T-helper 2 cell (primary cell): ENCODE measurements at places on chromosomes 13 and 19.

DNA sequence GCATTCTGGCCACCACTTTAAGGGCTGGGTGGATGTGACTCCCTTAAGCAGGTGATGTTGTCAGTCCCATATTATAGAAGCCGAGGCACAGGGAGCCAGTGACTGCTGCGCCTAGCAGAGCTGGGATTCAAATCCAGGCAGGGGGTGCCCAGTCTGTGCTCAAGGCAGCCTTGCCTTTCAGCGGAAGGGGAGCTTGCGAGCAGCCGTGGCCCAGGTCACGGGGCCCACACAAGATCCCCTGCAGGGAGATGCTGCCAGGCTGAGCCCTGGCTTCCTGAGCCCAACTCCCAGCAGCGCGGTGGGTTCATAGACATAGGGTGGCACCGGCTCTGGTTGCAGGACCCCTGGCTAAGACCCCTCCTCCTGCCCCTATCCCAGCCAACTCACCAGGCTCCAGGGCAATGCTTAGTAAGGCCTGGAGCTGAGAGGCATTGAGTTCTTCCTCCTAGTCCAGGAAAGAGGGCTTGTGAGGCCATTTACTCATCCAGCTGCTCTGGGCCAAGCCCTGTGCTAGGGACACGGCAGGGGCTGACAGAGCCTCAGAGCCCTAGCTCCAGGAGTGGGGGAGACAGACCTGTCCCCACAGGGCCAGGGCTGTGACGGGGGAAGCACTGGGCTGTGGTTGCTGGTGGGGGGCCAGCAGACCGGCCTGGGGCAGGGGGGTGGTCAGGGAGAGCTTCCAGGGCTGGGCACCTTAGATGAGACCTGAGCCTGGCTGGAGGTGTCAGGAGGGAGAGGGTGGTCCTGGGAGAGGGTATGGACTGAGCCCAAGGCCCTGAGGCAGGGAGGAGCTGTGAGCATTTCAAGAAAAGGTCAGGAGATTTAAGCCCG is 9.6 kb downstream of the CAPN12 start:
- DNase-seq = no peak

- no peak for DNase-seq
Measured at GRCh38 chr19:33988601-33989000, 183.7 kb upstream of the LSM14A start.

DNA sequence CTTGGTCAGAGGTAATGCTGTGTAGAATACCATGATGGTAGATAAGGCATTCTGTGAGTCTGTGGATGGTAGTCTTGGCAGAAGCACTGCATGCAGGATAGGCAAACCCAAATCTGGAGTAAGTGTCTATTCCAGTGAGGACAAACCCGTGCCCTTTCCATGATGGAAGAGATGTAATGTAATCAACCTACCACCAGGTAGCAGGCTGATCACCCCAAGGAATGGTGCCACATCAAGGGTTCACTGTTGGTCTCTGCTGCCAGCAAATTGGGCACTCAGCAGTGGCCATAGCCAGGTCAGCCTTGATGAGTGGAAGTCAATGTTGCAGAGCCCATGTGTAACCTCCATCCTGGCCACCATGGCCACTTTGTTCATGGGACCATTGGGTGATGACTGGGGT is 155.0 kb downstream of the RAP2A start:
- no peak for DNase-seq

GRCh38 chr13:110266983-110267382 is 40.0 kb downstream of the COL4A1 start:
- DNase-seq = no peak

- no peak for DNase-seq
Measured at GRCh38 chr13:99316657-99317256, 9.6 kb upstream of the GPR183 start.

GRCh38 chr19:16076958-16077611 is 790 bp downstream of the TPM4 start:
- no peak for DNase-seq

DNA sequence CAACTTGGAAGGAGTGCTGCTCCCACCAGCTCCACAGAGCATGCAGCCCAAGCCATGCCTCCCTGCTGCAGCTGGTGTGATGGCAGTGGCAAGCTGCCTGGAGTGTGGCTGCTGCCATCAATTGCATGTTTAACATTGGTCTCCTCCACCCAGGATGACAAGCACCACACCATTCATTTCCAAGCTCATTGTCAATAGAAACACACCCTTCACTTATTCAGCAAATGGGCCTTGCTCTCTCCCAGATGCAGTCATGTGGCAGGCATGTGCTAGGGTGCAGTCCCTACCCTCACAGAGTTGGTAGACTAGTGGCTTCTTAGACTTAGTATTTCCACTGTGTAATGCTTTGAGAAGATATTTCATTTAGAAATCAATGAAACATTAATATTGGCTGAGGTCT is 70.8 kb upstream of the FGF14 start:
- DNase-seq = no peak

- no peak for DNase-seq
Measured at GRCh38 chr13:77637588-77637987, 59.9 kb upstream of the SLAIN1 start.

DNA sequence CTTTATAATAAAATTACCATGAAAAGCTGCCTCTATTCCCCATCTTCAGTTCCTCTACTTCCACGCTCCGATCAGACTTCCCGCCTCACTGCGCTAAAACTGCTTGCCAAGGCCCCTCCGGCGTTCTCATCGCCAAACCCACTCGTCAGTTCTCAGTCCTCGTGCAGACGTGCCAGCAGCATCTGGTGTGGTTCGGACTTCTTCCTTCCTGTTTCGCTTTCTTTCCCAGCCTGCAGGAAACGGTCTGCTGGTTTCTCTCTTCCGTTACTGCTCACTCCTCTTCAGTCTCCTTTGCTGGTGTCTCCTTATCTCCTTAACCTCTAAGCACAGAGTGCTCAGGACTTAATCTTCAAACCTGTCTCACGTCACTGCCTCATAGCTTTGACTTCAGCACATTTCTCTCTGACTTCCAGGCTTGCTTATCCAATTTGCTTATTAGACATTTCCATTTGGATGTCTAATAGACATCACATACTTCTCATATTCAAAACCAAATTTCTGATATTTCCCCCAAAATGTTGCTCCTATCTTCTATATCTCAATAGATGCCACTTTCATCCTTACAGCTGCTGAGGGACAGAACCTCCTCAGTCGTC is 40.3 kb downstream of the RCBTB2 start:
- peak; percentile 99 for DNase-seq

- DNase-seq = no peak
Measured at GRCh38 chr19:41430922-41431321, 3.7 kb upstream of the B3GNT8 start.

GRCh38 chr19:13012690-13013608 is 17.7 kb downstream of the NFIX start:
- DNase-seq = no peak

GRCh38 chr13:83223546-83223945 is 658.7 kb downstream of the SLITRK1 start:
- DNase-seq = no peak

DNA sequence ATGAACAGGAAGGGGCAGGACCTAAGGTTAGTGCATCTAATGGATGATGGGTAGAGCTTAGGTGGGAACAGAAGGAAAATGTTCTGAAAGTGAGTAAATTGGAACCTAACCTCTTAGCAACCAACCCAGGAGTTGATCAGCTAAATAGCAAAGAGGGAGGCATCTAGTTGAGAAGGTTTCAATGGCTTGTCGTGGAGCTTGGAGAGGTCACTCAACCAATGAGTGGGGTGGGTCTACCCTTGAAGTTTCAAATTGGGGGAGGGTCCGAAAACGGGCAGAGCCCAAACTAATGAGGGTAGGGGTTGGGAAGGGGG is 5.7 kb upstream of the SHKBP1 start:
- DNase-seq = no peak

DNA sequence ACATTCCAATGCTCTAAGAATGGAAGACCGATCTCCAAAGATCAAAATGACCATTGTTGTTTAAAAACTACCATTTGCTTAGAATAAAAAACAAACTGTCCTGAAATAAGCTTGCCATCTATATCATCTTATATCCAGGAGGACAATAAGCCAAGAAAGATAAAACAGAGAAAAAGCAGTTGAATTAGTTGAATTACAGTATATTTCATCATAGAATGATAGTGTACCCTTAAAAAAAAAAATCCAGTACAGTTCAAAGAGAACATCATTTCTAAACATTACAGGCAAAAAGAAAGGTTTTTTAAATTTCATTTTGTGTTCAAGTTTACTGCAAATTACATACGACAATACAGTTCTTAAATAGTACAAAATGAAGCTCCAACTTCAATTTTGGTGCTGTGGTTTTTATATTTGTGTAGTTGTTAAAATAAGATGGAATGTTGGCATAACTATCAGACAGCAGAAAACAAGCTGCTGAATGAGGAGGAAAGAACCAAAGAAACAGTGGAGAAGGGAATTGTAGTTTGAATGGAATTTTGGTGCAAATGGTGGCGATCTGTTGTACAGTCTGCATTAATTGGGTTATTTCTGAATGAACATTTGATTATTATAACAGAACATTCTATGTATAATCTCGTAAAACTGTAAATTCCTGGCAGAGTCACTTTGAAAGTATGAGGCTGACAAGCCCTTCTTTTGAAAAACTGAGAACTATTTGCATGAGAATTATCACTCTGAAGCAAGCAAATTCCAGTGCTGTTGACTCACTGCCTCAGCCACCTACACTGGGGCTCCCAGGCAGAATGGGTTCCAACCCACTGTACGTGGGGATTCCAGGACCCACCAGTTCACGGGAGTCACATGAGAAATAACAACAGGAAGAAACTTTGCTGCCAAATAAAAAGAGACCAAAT is 37.7 kb downstream of the LHFPL6 start:
- DNase-seq = no peak

- no peak for DNase-seq
Measured at GRCh38 chr13:110261166-110262081, 45.5 kb downstream of the COL4A1 start.

- DNase-seq = peak; percentile 38
Measured at GRCh38 chr19:5627395-5627904, 4.6 kb downstream of the SAFB start.
